ENCODE measurements at places on chromosomes 2 and 18.
A peak's percentile ranks its signal among the peaks of the same experiment; 100 is the strongest.

DNA sequence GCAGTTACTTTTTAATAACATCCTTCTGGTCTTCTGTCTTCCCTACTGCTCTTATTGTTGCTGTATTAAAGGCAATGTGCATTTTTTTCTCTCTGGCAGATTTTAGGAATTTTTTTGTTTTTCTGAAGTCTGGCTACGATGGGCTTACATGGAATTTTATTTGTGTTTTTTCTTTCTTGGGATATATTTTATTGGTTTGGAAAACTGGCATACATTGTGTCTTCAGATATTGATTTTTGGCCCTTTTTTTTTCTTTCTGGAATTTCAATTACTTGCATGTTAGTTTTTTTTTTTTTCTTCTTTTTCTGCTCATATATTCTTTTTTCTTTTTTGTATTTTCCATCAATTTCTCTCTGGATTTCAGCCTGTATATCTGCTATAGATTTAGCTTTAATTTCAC is 442.1 kb upstream of the TRIB2 start:
- DNase-seq = no peak

DNA sequence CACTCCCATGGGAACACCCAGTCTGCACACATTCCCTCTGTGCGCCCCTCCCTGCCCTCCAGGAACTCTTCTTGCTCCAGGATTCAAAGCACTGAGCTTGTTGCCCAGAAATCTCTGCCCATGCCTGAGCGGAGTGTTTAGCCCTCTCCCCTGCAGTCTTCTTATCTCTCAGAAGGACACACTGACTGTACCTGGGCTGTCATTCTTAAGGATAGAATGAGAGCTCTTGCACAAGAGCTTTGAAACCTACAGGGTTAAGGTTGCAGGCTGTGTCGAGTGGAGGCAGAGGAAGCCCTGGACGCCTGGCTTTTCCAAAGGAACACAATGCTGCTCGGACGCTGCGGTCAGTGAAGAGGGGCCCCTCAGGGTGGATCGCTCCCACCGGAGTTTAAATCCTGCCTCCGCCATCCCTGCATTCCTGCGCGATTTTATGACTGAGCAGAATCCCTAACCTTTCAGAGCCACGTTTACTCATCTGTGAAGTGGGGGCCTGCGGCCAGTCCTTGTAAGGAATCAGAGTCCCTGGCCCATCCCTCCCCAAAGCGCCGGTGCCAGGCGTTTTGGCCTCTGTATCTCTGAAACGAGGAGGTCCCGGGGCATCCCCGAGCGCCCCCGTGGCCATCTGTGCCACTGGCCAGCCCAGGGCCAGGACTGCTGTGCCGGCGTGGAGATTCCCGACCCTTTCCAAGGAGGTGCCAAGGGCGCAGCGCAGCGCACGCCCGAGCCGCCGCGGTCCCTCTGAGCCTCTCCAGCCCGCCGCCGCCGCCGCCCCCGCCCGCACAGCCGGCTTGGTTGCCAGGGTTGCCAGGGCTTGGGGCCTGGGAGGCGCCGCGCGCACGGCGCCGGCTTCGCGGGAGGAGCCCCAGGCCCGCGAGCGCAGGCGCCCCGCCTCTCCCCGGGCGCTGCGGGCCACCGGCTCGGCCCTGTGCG is 58.9 kb downstream of the FAM168B start:
- DNase-seq = no peak

- no peak for DNase-seq
Measured at GRCh38 chr2:192809173-192809572, 614.4 kb upstream of the TMEFF2 start.

GRCh38 chr2:53422979-53423378 is 344.6 kb upstream of the CHAC2 start:
- no peak for DNase-seq

DNA sequence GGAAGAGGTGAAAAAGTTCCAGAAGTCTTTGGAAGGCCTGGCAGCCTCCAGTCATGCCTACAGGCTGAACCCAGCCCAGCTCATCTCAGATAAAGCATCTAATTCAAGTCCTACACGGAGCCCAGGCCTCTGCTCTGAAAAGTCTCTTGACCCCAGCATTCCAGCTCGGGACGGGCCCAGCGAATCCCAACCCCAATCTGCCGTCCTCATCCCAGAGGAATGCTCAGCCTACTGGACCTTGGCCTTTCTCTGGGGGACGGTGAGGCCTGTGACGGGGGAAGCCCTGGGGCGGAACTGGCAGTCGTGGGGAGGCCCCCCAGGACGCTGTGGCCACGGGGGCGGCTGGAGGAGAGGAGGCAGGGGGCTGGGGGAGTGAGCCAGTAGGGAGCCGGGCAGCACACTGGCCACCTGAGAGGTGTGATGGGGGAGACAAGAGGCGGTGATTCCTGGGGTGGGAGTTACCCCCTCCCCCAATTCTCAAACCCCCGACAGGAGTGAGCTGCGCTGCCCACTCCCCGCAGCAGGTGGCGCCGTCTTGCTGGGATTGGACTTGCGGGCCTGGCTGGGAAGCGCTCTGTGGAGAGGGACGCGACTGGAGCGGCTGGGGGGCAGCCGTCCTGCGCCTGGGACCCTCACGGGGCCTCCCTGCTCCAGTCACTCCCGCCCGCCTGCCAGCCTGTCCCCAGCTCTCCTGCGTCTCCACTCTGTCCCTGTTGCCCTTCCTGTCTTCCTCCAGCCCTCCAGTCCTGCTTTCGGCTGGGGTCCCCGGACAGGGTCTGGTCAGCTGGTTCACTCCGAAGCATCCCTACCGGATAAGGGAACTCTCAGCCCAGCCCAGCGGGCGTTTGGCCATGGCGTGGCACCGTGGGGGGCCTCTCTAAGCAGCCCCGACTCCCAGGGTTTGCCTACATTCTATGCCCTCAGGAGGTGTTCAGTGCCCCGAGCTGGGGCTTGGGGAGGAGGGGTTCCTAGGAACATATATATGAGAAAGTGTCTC is 182.6 kb upstream of the HAAO start:
- DNase-seq = peak; percentile 40

DNA sequence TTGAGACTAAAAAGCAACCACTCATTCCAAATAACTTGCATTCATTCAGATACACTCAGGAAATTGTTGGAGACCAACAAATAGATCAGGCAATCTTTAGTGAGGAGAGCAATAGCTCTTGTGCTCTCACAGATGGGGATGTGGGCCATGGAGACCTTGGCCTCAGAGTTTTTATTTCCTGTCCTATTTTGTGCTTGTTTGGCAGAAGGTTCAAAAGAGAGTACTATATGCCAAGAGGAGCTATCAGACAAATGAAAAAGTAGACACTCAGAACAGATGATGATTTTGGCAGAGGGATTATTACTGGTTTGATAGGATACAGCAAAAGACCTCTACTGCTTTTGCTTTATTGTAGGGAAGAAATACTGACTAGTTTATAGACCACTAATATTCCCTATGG is 230.2 kb downstream of the KCNE4 start:
- no peak for DNase-seq

DNA sequence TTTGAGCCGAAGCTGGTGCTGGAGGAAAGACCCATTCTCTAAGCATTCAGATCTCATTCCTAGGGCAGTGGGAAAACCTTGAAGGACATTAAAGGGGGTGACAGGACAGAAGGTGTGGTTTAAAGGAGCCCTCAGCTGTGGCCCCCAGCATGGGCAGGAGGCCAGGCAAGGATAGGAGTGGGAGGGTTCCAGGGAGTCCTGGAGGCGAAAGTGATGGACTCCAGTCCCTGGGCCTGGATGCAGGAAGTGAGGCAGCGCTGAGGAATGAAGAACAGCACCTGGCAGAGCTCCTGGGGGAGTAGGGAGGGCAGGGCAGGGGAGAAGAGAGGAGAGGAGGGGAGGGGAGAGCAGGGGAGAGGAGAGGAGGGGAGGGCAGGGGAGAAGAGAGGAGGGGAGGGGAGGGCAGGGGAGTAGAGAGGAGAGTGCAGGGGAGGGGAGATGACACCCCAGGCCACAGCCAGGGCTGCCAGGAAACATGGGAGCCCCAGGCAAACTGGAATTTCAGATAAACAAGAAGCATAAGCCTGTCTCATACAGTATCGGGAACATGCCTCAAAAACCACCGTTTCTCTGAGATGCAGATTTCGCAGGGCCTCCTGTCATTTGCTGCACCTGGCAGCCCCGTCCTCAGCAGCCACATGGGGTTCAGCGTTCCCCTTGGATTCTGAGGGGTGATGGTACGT is 5.7 kb downstream of the RAMP1 start:
- DNase-seq = no peak

DNA sequence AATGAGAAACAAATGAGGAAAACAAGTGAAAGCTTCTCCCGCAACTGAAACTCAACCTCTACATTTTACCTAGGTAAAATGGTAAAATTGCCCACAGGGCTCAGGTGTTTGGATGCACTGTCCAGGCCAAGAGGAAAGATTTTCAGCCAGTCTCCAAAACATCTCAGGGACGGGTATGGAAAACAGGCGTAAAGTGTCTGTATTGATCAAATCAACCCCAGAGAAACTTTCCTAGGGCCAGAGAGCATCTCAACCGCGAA is 361 bp upstream of the HAT1 start:
- DNase-seq = no peak

- DNase-seq = no peak
Measured at GRCh38 chr2:96859099-96859649, 1.4 kb upstream of the ANKRD39 start.

GRCh38 chr18:58045242-58046092 is 1.4 kb downstream of the NEDD4L start:
- DNase-seq = no peak

- DNase-seq = no peak
Measured at GRCh38 chr2:71513096-71513495, 59.7 kb downstream of the DYSF start.

GRCh38 chr2:9201185-9201891 is 5.3 kb upstream of the ASAP2 start:
- DNase-seq = no peak

DNA sequence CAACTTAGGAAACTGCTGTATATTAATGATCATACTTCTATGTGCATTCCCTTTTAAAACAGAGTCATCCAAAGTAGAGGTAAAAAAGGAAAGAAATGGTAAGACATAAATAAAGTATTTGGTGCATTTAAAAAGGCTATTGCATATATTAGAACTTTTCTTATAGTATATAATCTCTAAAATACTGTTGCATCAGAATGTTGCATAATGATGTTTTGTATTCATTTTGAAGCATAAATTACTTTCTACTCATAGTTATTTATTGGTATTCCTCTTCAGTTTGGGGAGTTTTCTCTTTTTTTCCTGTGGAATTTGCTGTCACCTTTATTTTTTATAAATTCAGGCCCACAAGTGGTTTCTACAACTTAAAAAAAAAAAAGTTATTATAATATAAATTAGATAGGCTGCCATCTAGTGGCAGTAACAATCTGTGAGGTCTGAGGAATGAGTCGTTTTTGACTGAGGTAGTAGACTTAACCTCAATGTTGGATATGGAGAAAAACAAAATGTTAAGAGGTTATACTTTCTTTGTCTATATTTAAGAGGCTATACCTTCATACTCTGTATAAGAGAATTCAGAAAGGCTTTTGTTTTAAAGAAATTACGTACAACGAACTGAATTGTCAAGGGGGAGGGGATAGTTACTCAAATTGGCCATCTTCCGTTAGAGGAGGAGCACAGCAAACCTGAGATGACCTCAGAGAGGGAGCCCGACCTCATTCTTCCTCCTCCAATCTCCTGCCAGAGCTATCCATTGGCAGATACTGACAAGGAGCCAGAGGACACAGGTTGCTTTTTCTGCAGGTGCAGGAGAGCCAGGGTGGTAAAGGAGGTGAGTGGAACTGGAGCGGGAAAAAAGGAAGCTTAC is 23.8 kb downstream of the ANKAR start:
- DNase-seq = no peak

- DNase-seq = no peak
Measured at GRCh38 chr18:36406805-36407204, 109.3 kb downstream of the FHOD3 start.

Measured in activated T-helper 1 cell treated with Interleukin-2 at 50 U/mL for 16 hours (primary cell).